ENCODE measurements at places on chromosomes 2 and 18.

GRCh38 chr2:73100956-73101355, 11.8 kb downstream of the RAB11FIP5 start:
- DNase-seq: no peak

- no peak for DNase-seq
Observed at GRCh38 chr2:134310107-134311079, 56.5 kb downstream of the MGAT5 start.

- no peak for DNase-seq
Observed at GRCh38 chr2:236866542-236867340, 218.9 kb upstream of the COPS8 start.

DNA sequence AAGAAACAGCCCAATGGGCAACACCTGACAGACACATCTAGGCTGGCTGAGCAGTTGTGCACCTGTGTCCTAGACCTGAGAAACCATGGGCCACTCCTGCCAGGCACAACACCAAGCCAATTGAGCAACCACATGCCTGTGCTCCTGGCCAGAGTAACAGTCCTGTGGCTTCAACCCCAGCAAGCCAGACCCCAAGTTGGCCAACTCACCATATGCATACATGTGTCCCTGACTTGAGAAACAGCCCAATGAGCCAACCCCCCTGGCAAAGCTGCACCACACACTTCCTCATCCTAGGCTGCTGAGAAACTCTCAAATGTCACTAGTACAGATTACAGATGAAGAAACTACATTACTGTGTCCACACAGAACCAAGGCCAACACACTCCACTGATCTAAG, 36.6 kb downstream of the USP34 start:
- DNase-seq: no peak

- no peak for DNase-seq
Observed at GRCh38 chr18:49170925-49171505, 220.2 kb upstream of the SMAD7 start.
